Stimulated activated CD8-positive, alpha-beta memory T cell treated with anti-CD3 and anti-CD28 coated beads, Interleukin-15, amount 100 ng/mL, for 4 hours (primary cell): ENCODE measurements at places on chromosomes 4 and X.

DNA sequence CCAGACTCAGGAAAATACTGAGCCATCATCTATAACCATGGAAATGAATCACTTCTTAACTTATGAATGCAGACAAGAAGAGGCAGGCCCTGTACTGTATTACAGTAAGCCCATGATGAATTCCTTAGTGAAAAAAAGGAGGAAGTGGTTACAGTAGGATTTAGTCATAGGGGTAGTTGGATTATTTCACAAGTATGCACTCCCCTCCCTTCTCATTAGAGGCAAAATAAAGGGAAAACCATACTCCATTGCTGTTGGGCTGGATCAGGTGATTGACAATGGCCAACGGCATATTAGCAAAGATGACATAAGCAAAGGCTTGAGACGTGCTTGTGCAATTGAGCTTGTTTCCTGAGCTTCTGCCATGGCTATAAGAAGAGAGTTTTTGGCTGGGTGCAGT is 181.1 kb upstream of the PRPS2 start:
- DNase-seq: no peak

- DNase-seq: no peak
Measured at GRCh38 chrX:37765507-37765906, 14.4 kb upstream of the CYBB start.

- no peak for DNase-seq
Measured at GRCh38 chr4:118033148-118034052, 886 bp upstream of the NDST3 start.

DNA sequence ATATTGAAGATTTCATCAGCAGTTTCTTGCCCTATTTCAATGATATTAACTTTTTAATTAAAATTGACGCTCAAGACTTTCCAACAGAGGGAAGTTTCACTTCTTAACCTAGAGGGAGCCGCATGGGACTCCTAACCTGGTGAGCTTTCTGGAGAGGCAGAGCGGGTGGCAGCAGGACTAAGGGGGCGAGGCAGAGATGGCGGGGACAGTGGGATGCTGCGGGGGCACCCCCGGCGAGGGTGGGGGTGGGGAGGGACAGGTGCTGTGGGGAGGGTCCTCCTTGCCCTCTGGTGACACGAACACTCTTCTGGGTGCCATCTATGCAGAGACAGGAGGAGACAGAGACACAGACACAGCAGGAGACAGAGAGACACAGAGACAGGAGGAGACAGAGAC is 104.4 kb downstream of the ADRA2C start:
- DNase-seq: no peak

GRCh38 chrX:41594634-41595033 is 94.1 kb upstream of the GPR34 start:
- no peak for DNase-seq

DNA sequence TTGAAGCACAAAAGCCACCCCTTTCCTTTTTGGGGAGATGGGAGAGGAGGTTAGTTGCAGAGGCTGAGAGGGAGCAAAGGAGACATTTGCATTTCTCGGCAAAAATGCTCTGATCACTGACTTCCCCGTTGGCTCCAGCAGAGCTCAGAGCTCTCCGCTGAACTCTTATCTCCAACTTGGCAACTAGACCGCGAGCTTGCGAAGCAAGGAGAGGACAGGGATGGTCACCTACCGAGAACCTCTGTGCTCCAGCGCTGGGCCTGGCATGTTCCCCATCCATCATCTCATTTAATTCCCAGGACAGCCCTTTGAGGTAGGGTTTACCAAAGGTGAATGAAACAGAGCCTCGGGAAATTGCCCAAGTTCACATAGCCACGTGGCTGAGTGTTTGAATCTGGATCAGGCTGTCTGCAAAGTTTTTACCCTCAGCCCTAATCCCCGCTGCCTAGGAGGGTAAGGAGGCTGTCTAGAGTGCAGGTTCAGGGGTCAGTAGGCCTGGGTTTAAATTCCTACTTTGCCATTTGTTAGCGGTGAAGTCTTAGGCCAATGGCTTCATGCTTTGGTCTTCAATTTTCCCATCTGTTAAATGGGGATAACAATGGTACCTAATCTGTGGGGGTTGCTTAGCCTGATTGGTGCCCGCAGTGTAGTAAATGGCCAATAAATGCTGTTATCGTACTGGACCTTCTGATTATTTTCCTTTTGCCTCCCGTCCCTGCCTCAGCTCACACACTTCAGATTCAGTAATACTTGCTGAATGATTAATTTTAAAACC is 3.8 kb upstream of the CITED1 start:
- no peak for DNase-seq

- no peak for DNase-seq
Measured at GRCh38 chr4:173398220-173398619, 696 bp downstream of the SCRG1 start.

GRCh38 chrX:112695494-112695893 is 15.8 kb upstream of the LHFPL1 start:
- DNase-seq: no peak

- no peak for DNase-seq
Measured at GRCh38 chr4:67375291-67375690, 170.0 kb downstream of the CENPC start.

DNA sequence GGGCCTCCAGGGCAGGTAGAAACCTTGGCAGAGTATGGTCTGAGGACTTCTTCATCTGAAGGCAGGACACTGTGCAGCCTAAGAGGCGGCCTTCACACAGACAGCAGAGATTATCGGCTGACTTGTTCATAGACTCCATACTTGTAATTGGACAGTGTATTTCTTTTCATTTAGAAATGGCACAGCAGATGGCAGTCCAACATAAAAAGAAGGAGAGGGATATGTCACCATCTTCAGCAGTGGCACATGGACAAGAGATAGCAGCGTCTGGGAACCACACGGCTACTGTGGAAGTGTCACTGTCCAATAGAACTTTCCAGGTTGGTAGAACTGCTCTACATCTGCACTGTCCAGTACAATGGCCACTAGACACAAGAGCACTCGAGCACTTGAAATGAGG is 21.7 kb upstream of the GEMIN8 start:
- DNase-seq: no peak

- no peak for DNase-seq
Measured at GRCh38 chrX:30317308-30317707, 8.1 kb upstream of the NR0B1 start.

DNA sequence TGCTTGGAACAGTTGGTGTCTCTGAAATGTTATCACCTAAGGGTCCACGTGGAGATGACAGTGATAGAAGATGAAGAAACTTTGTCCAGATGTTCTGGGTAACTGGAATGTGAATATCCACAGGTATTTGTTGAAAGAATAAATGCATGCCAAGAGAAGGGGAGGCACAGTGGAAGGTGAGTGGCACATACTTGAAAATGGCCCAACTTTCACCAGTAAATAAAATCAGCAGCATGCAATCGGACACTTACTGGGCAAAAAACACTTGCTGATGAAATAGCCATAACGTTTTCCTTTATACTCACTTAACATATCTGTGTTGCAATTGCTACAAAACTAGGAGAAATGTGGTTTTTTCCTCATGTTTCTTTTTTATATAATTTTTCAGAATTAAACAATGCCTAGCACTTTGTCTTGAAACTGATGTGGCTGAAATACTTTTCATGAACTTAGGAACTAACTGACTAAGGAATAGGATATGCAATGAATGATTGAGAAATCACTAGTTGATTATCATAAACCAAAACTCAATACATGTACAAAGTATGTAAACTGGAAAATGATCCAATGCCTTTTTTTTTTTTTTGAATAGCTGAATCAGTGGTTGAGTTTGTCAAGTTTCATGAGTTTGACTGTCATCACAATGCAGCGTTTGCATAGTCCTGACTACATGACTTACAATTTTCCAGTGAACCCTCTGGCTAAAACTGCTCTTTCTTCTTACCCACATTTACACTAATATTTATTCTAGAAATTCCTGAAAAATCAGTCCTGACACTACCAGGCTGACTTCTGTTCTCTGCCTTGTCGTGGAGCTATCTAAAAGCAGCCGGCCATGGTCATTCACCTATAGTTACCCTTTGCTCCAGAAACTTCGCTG is 127.4 kb downstream of the CPE start:
- DNase-seq: no peak

DNA sequence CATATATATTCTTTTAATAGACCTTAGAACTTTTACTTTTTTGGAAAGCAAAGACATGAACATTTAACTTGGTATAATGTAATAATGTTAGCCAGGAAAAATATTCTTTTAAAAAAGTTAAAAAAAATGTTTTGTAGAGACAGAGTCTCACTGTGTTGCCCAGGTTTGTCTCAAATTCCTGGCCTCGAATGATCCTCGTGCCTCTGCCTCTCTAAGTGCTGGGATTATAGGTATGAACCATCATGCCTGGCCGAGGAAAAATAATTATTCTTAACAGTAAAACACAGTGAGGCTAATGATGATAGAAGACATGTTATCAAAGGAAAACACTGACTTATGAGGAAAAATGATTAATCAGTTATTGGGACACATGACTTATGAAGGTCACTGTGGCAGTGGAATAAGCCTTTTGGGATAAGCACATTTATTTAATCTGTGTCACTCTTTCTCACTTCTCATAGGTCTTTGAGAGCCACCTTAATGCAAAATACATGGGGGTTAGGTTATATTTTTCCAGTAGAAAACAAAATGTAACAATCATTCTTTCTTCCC is 6.0 kb upstream of the BMP2K start:
- no peak for DNase-seq

DNA sequence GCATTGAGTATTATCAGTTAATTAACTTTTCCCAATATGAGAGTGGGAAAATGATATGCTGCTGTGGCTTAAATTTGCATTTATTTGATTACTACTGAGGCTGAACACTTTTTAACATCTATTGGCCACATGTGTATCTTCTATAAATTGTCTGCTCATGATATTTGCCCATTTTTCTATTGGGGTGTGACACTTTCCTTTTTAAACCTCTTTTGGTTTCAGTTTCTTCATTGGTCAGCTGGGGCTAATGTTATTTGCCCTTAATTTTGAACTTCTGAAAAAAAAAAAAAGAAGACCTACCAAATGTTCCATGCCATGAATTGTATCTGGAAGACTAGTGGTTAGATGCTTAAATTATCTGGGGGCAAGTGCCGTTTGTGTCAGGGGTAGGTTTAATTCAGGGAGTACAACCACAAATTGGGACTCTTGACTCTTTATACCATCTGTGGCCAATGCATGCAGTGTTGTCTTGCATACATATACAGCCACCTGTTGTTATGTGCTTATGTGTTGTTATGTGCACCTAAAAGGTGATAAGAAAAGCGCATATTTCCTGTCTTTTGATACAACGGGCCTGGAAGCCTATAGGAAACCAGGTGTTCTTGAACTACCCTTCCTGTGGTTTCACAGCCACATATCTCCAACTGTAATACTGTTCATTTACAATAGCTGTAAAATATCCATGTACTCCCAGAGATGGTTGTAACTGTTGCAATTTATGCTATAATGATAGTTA is 49.0 kb downstream of the SH2D1A start:
- DNase-seq: no peak

DNA sequence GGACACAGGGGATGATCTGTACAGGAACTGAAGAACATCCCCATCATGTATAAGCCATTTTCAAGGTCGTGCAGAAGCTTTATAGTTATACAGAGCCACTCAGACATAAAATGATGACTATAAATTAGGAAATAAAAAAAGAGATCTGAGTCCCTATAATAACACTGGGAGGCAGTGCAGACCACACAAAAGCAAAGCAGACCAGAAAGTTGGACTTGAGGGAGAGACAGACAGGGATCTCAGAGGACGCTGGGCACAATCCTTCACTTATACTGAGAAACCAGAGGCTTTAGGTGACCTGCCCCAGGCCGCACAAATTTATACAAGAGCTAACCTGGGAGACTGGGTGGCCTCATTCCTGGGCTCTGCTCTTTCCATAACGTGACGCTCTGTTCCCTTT is 70.5 kb downstream of the HADH start:
- DNase-seq: no peak

GRCh38 chr4:37685161-37685822 is 884 bp downstream of the RELL1 start:
- peak; percentile 24 for DNase-seq

DNA sequence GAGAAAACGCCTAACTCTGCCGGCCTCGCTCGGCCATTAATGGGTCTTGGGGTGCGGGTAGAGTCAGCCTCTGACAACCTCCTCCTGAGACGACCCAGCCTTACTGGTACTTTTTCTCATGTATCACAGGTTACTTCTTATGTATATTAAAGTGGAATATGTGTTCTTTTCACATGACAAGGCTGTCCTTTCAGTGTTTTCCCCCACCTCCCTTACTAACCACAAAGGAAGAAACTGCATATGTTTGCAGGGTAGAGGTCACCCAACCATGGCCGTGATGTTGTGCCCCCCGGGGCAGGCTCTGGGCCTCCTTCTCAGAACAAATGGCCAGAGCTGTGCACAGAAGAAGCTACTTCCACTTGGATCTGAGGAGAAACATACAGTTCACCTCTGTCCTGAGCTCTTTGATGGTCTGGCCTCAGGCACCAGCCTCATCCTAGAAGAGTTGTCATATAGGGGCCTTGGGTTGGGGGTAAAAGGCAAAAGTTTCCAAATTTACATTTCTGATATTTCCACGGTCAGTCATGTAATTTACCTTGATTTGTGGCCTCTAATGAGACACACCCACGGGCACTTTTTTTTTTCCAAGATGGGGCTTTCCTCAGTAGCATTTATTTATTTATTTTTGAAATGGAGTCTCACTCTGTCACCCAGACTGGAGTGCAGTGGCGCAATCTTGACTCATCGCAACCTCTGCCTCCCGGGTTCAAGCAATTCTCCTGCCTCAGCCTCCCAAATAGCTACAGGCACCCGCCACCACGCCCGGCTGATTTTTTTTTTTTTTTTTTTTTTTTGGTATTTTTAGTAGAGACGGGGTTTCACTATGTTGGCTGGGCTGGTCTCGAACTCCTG is 1.9 kb downstream of the SOWAHD start:
- DNase-seq: no peak

DNA sequence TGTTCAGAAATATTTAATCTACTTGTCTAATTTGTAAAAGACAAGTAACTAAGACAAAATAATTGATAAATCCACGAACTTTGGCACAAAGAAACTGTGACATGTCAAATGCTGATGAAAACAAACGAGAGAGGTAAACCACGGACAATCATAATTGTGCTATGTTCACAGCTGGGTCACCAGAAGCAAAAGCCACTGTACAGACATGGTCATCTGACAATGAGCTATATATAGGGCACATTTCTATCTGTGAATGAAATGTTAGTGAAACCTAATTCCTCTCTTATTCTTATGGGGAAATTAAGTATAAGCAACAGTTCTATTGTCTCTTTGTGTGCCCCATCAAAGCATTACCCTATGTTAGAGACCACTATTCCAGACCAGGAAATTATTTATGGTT is 444.0 kb upstream of the TRAM1L1 start:
- no peak for DNase-seq

GRCh38 chr4:97786306-97786920 is 356.9 kb downstream of the STPG2 start:
- DNase-seq: no peak
